ENCODE measurements at places on chromosomes 11 and 22. TPM values are rescaled to one million over a fixed set of nuclear protein-coding genes. Genes with fewer than 3 reads are reported as not detected.

- no peak for DNase-seq
Measured at GRCh38 chr11:57276971-57277675, 40.1 kb upstream of the APLNR start.

GRCh38 chr11:71298016-71298550, 45.7 kb upstream of the SHANK2 start:
- DNase-seq = no peak

DNA sequence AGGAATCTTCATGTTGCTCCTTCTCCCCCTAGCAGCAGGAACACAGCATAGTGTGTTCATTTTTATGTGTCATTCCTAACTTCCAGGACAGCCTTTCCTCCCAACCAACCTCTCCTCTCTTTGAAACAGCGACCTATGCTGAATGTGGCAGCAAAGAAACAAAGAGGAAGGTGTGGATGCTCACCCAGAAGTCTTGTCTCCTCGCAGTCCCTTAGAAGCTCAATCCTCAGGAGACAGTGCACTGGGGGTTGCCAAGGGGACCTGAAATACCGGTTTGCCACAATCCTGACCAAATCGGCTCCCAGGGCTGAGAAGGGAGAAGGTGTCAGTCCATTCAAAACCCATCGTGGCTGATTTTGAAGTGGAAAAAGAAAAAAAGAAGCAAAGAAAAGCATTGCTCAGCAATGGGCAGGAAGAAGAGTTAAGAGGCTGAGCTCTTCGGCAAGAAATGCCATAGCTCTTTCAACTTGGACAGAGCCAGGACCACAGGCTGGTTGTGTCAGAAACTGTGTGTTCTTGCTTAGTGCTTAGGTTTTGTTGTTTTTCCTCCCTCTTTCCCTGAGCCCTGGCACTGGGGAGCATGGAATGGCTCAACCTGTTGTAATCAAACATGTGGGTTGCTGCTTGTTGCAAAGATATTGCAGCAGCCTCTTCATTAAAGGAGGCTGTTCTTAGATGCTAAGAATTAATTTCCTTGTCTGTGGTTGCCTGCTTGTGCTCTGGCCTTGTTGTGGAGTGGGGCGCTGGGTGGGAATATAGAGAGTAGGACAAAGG, 30.4 kb upstream of the TENM4 start:
- DNase-seq = no peak

GRCh38 chr11:111829185-111829968, 42.0 kb downstream of the ALG9 start:
- DNase-seq = no peak

DNA sequence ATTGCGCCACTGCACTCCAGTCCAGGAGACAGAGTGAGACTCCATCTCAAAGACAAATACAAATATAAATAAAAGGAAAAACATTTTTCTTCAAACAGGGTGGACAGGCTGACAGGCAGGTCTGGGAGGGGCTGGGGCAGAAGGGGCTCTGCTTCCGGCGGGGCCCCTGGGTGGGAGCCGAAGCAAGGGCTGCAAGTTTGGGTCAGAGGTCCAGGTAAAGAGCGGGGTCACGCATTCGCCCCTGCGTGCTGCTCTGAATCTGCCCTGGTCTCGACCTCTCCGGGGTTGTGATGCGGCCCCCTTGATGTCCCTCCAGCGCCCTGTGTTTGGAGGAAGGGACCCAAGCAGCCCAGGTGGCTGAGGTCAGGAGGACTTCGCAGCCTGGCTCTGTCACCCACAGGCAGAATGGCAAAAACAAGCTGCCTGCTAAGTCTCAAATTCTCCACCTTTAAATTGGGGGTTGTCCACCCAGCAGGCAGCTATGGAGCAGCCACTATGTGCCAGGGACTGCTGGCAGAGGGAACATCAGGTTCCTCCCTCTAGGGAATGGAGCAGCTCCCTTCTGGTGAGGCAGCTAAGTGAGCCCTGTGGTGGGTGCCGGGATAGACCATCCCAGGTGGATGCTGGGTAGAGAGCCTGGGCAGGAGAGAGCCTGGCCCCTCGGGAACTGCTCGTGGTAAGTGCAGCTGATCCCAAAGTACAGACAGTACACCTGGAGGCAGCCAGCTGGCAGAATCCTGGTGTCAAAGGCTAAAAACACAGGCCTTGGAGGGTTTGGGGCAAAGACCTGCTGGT, 10.3 kb upstream of the PHF21B start:
- DNase-seq = no peak

- DNase-seq = no peak
Measured at GRCh38 chr11:2120359-2121100, 18.7 kb downstream of the IGF2 start.

DNA sequence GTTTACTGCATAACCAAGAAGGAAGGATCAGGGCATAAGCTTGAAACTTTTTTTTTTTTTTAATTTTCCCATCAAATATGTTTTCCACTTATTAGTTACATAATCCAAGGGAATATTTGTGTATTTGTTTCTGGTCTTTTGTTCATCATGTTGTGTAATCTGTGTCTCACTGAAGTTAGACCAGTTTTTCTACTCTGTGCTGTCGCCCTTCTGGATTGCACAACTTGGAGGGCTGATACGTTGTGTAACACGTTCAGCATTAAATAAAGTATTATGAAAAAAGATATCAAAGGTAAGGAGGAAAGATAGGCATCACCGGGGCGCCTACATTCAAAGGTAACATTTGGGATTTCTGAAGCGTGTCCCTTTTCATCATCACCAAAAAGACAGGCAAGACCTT, 3.3 kb upstream of the E2F8 start:
- no peak for DNase-seq

- no peak for DNase-seq
Measured at GRCh38 chr22:50606165-50606945, 5.8 kb downstream of the MAPK8IP2 start.

DNA sequence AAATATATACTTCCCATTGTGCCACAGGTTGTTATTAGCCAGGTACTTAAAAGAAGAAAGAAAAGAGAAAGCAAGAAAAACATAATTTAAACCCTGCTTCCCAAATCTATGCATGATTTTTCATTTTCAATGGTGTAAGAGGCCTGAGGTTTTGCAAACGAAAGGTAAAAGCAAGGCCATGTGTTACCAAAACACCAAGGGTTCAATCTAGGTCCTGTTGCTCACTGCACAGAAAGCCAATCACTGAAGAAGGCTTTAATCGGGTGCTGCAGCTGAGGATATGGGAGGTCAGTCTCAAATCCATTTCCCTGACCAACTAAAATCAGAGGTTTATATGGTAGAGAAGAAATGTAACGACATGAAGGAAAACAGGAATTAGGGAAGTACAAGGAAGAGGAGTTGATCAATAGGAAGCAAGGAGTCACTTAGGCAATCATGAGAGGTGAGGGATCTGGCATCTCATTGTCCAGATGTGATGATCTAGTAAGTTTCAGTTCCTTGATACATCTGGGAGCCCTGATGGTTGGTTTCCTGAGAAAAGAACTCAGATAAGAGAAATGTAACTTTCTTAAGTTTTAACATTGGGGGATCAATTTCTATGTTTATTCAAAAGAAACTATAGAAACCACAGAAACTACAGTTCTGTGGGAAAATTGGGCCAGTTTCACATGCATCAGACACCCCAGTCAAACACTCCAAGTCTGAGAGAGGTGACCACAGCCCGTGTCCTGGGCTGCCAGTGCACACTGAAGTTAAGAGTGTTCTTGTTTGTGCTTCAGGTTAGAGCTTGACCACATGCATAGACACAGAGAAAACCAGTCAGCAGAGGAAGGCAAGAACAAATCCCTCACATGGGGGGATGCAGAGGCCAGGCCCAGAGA, 18.1 kb upstream of the DKK3 start:
- DNase-seq = no peak

DNA sequence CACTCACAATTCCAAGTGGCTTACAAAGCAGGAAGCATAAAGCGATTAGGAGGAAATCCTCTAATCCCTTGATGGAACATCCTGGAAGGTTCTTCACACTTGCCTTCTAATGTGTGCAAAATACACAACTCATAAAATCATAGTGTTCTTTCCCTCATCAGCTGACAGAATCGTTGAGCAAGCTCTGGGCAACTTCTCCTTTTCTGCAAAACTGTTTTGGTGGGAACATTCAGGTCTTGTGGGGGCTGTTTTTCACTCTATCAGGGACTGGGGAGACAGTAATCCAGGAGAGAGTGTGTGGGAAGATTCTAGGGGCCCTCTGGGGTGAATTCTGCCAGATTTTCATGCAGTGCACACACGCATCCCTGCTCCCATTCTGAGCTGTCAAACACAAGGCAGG, 53.2 kb downstream of the IRAG1 start:
- no peak for DNase-seq

The BCR gene
- total RNA-seq = 8.4 TPM

The CHST1 gene
- 2.0 TPM for total RNA-seq

The OR10A2 gene
- total RNA-seq = not detected

The MIOX gene
- not detected for total RNA-seq

The CASP12 gene
- not detected for total RNA-seq

The TSSK2 gene
- not detected for total RNA-seq

The FAM180B gene
- total RNA-seq = not detected

Data from H4 (cell line).